Lung (tissue), 17 donors: ENCODE measurements at places on chromosomes 5 and 9. TPM values are rescaled to one million over a fixed set of nuclear protein-coding genes. Genes with fewer than 3 reads are reported as not detected.

Gene GPR21
- total RNA-seq = 6.1 TPM

Gene RASGRF2
- 4.1 TPM for total RNA-seq

Gene ZNF366
- total RNA-seq = 6.0 TPM

Gene LCN1
- total RNA-seq = not detected

Gene CCDC180
- total RNA-seq = 34.3 TPM

Gene TLN1
- 206 TPM for total RNA-seq

Gene SOX30
- not detected for total RNA-seq

Gene FAM221B
- 0.25 TPM for total RNA-seq

Gene ZNF367
- total RNA-seq = 3.3 TPM

Gene IFNA8
- total RNA-seq = not detected

Gene LCNL1
- 2.5 TPM for total RNA-seq

Gene PCDHA12
- 0.23 TPM for total RNA-seq
